DMS153 (cell line): ENCODE measurements at places on chromosomes 1 and 21.

DNA sequence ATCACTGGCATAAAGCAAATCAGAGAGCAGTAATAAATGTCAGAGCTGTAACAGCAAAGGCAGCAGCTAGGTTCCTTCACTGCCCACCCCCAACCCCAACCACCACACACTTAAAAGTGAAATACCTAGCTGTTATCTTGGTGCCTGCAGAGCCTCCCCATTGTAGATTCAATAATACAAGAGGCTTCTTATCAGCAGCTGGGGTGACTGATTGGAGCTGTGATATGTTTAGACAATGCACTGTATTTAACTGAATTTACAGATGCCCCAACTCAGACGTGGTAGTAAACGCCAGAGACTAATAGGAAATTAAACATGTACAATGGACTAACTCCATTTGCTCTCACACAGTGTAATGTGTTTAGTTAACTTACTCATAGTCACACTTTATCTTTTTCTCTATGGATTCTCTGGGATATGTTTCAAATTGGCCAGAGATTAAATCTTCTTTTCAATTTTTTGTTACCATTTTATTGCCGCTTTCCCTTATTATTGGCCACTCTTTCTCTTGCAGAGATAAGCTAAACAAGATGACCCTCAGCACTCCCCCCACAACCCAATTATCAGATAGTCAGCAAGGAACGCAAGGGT lies 117.1 kb downstream of the ESRRG start:
- no peak for DNase-seq

DNA sequence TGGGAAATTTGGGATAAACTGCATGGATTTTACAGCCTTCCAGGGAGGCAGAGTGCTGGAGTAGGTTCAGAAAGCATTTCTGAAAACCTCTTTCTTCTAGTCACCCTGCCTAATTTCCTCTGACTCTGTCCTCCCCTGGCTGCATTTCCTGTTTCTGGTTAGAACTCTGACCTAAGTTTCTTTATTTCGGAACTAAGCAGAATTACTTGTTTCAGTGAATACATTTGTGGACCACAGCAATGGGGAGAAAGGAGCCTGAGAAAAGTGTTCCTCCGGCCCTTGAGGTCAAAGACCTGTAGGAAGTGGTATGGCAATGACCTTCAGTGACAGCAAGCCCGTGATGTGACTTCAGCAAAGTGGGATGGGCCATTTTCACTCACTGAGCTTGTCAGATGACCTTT lies 173.4 kb upstream of the RUNX1 start:
- no peak for DNase-seq

DNA sequence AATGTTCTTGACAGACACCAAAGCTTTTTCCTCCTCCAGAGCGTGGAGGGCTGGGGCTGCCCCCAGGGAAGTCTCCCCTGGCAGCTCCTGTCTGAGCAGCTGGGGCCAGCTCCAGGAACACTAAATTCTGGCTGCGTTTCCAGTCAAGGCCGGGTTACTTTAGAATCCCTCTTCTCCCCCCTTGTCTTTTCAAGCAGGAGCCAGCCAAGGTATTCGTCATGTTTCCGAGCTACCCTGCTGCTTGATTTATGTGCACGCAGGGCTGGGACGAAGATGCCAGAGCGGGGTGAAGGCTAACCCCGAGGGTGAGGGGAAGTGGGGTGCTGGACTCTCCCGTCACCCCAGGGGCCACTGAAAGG lies 68.1 kb upstream of the ANGPTL1 start:
- DNase-seq = no peak

DNA sequence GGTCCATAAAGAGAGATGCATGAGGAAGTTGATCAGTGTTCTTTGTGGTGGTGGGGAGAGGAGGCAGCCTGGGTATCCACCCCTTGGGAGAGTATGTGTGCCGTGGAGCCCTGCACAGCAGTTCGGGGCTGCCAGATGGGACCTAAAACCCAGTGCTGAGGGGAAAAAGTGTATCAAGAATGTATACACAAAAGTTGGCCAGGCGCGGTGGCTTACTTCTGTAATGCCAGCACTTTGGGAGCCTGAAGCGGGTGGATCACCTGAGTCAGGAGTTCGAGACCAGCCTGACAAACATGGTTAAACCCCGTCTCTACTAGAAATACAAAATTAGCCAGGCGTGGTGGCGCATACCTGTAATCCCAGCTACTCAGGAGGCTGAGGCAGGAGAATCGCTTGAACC lies 4.1 kb upstream of the TTC4 start:
- DNase-seq = no peak

DNA sequence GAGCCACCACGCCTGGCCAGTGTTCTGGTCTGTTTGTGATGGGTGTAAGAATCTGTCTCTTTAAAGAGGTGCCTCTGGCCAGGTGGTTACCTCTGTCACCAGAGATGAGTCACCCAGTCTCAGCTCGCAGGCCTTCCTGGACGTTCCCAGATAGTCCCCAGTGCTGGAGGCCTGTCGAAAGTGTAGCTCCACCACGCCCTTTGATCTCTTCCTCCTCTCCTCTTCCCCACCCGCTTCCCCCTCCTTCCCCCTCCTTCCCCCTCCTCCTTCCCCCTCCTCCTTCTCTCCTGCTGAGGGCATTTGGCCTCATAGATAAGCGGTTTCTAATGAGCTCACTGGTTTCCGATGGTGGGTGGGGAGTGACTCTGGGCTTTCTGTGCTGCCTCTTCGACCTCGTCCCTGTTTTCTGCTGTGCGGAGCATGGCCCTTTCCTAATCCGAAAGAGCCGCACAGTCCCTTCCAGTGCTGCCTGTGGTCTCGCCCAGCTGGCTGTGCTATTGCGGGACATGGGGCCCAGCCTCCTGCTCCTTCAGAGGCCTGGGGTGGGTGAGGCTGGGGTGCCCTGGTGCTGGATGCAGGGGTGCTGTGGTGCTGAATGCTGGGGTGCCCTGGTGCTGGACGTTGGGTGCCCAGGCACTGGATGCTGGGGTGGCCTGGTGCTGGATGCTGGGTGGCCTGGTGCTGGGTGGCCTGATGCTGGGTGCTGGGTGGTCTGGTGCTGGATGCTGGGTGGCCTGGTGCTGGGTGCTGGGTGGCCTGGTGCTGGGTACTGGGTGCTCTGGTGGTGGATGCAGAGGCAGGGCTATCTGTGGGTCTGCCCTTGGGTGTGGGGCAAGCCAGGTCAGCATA lies 19.2 kb downstream of the AGPAT3 start:
- DNase-seq = no peak
